ENCODE measurements at places on chromosomes 6 and 20.

- DNase-seq, result no peak
These were observed 578.7 kb downstream of the MAFB start for GRCh38 chr20:40110311-40110831.

DNA sequence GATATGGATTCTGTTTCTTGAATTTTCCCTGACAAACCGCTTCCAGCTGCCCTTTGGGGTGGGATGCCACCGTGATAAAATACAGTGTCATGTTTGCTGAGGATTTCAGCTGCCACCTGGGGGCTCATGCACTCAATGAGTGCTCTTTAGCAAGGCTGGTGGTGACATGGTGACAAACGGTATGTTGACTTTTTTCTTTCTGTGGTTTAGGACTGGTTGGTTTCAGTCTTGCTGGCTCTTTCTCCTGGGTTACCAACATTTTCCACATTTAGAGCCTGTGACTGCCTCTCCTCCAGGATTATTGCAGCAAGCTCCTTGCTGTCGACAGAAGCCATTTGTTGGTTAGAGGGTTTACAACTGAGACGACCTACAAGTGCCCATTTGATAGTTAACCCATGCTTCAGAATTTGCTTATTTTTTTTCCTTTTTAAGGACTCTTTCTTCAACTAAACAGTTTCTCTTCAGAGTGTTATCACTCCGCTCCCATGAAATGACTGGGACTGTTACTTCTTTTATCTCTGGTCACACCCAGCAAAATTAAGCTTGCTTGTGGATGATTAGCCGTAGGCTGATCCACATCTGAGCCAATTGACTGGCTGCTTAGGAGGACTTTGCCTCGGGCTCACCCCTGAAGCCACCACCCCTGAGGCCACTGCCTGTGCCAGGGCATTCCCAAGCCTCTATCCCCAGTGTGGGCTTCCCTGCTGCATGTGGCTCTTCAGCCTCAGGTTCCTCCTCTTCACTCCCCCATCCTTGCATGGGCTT, 48.4 kb upstream of the CDYL start:
- DNase-seq, result no peak

DNA sequence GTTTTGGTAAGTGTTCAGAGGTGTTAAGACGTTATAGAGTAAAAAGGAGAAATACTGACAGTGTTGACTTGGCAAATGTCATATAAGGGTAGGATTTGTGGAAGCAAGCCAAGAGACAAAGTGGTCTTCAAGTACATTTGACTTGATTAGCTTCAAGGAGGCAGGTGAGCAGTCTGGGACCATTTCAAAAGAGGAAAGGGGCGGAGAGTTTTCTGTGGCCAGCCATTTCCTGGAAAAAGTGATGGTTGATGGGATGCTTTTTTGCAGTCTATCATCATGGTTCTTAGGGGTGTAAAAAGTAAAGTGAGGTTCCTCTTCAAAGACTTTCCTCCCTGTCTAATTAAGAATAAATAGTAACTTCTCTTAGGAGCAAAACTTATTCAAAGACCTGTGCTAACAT, 28.7 kb downstream of the FKBP1A start:
- DNase-seq, result no peak

DNA sequence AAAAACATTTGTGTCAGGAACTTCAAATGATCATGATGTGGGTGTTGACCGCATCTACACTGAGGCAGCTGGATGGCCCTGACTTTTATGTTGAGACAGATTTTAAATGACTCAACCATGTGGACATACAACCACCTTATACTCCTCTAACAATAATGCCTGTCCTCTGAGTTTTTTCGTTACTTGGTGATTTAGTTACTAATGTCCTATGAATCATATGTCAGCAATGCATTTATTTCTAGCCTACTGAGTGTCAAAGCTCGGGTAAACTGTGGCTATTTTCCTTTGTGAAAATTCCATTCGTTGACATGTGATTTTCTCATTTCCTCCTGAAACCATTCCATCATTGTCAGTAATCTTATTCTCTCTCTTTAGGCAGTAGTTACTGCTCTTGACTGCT, 38.9 kb upstream of the NKX2-4 start:
- DNase-seq, result no peak

GRCh38 chr6:161257793-161258457, 15.9 kb downstream of the AGPAT4 start:
- DNase-seq, result no peak

GRCh38 chr20:46954490-46955038, 59.9 kb downstream of the EYA2 start:
- DNase-seq, result no peak

GRCh38 chr6:161274488-161274858, 612 bp upstream of the AGPAT4 start:
- no peak for DNase-seq

DNA sequence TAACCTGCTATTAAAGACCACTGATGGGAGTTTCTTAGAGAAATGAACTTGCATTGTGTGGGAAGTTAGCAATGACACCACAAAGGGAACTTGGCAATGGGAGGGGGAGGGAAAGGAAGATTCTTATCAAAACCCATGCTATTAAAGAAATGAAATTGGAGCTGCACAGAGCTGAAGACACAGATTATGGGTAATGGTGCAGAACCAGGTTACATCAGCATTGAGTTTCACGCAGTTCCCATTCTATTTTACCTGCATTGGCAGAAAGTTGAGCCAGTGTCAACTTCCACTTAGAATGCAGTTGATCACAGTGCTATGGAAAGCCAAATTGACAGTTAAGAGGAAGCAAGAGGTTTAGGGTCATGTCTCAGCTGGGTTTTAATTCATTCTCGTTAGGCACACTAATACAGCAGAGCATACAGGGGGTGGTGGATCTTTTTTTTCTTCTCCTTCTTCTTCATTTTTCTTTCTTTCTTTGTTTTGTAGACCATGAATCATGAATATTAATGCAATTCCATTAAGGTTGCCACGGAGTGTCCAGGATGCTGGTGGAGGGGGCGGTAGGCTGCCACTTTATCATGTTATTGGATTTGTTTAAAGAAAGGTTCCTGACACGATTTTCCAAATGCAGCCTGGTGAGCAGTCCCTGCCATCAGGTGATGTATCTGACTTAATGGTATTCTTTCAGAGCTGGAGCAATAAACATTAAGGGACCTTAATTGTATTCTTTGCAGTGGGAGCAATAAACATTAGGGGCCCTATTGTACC, 1092.0 kb upstream of the MAP3K7 start:
- DNase-seq, result no peak

DNA sequence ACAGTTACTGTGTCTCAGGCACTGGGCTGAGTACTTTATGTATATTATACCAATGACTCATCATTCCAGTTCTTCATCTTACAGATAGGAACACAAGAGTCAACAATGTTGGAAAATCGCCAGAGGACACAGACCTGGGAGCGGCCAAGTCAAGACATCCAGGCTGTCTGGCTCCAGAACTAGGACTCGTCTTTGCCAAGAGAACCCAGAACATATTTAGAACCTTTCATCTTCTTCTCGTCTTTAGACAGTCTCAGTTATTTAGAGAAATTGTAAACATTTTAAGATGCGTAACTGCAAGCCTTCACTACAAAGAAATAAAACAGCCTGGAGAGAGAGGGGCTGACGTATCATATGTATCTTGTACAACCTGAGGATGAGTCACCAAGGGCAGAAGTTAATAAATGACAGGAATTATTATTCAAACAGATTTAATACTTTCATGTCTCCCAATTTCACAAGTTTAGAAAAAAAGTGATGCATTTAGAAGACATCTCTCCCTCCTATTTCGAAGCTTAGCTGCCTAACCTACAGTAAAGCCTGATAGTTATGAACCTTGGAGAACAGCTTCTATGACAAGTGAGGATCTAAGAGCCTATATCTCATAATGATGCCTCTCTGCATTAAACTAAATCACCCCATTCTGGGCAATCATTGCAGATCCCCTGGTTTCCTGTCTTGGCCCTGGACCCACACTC, 43.4 kb downstream of the SLC22A3 start:
- no peak for DNase-seq

GRCh38 chr6:24858177-24858653, 59.5 kb upstream of the ARMH2 start:
- DNase-seq, result no peak

DNA sequence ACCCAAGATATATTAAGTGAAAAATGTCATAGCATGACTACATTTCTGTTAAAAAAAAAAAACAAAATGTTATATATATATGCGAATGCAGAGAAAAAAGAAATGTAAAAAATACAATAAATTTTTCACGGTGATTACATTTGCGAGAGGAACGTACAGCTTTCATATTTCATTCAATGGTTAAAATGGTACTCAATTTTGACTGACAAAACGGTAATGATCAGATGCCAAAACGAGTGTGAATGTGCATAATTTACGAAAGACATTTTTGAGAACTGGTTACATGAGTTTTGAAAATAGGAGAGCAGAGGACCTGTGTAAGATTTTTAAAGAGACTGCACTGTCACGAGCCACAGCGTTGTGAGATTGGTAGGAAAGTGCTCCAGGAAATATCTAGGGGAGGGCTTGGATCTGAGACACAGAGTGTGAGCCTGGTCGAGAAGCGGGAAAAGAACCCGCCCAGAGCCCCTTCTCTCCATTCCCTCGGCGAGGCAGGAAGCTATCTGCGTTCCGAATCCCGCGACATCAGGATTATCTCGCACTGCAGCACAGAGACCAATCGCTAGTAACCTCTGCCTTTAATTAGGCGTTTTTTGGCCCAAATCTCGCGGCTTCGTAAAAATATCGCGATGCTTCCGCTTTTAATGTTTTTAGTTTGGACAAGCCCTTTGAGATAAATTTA, 28.5 kb downstream of the TRIM27 start:
- DNase-seq, result peak; percentile 82

DNA sequence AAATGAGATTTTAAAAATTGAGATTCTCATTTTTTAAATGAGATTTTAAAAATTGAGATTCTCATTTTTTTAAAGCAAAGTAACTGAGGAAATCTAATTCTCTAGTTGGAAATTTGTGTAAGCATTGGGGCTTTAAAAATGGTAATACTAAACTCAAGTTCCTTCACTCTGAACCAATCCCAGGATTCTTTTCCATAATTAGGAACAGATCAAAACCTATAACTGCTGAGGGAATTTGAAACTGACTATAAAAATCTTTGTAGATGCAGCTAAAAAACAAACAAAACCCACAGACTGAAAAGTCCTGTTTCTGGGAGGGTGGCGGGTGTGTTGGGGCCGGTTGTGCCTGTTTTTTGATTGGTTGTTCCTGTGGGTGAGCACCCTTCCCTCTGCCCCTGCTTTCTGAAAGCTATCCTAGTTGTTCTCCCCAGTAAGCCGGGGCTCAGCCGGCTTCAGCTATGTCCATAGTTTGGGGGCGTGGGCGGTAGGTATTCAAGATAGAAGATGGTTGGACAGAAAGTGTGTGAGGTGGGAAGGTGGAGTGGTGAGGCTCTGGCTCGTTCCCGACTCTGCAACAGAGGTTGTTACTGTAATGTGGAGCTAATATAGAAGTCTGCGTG, 49.3 kb downstream of the GFRA4 start:
- no peak for DNase-seq

- DNase-seq, result no peak
These were observed 202.4 kb upstream of the QKI start for GRCh38 chr6:163212123-163212522.

- DNase-seq, result no peak
These were observed 43.6 kb downstream of the RIOK1 start for GRCh38 chr6:7433121-7433617.

DNA sequence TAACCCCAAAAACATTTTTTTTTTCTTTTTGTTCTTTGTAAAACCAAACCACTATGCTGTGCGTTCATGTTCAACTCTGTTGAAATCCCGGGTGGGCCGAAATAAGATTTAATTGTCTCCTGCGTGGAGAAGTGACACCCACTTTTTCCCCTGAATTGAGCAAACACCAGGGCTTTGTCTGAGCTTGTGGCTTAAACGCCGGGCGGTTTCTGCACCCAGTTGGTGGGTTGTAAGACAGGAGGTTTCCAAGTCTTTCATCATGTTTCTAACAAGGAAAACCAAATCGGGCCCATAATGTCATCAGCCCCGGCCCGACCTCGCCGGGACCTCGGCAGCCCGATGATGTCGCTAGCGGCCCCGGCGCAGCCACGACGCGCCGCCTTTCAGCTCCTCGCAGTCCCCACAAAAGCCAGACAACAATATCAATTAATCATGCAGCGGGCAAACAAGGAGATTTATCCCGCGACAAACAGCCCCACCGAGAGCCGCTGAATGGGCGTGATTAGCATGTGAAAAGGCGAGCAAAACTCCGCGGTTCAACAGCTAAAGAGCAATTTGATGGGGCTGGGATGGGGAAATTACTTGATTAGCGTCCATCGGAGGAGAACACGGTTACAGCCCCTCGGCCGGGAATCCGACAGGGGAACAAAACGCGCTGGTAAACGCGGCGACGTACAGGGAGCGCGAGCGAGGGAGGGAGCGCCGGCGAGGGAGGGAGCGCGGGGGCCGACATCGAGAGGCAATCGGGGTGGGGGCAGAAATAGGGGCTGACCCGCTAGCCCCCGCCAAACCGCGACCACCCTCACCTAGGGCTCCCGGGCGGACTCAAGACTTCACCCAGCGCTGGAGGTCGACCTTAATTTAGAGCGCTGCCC, 5.3 kb downstream of the LINC00237 start:
- DNase-seq, result no peak

- DNase-seq, result no peak
These were observed 69.2 kb upstream of the GMDS start for GRCh38 chr6:2314641-2315040.

DNA sequence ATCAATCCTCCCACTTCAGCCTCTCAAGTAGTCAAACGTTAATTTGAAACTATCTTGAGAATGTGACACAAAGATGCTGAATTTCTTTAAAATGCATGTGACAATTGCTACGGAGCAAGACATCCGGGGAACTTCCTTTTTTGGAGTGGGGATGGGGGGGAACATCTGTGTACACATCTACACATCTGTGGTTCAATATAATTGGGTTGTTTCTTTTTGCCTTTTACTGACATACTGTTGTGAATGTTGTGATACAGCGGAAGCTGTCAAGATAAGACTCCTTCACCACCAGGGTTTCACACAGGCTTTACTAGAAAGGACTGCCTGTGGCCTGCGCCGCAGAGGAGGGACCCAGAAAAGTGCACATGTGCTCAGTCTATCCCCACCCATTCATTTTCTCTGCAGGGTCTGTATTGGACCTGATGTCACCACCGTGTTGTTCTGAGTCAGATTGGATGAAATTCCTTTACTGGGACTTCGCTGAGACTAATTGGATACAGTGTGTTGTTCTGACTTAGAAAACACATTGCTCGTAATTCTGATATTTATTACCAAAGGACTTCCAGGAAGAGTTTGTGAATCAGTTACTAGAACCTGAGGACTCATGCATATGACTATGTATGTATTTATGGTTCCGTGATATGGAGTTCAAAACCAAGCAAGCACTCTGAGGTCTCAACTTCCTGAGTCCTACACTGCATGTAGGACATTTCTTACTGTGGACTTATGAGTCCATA, 98.7 kb upstream of the SGK1 start:
- peak; percentile 61 for DNase-seq

Data from T-helper 2 cell (primary cell).